ENCODE measurements at places on chromosomes 5 and 9. TPM values are rescaled to one million over a fixed set of nuclear protein-coding genes. Genes with fewer than 3 reads are reported as not detected.
A peak's percentile ranks its signal among the peaks of the same experiment; 100 is the strongest.

DNA sequence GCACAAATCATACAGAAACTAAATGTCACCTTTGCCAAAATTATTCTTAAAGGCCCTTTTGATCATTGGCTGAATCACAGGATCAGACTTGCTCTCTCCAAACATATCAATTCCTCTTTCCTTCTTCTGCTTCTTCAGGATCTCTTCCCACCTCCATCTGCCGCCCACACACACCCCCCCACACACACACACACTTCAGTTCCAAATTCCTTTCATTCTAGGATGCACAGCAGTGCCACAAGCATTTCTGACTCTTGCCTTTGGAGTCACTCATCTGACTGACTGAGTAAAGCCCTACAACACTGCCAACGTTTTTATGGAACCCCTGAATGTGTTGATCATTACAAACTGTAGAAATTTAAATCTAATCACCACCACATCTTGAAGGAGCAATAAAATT lies 22.9 kb downstream of the DNAH5 start:
- H3K27ac ChIP-seq, result no peak overlapping the region
- no peak overlapping the region for H3K4me3 ChIP-seq
- no peaks in the 10 kb centered on the region for H3K27me3 ChIP-seq
- no peak for DNase-seq
- H3K36me3 ChIP-seq, result no peaks in the 10 kb centered on the region

DNA sequence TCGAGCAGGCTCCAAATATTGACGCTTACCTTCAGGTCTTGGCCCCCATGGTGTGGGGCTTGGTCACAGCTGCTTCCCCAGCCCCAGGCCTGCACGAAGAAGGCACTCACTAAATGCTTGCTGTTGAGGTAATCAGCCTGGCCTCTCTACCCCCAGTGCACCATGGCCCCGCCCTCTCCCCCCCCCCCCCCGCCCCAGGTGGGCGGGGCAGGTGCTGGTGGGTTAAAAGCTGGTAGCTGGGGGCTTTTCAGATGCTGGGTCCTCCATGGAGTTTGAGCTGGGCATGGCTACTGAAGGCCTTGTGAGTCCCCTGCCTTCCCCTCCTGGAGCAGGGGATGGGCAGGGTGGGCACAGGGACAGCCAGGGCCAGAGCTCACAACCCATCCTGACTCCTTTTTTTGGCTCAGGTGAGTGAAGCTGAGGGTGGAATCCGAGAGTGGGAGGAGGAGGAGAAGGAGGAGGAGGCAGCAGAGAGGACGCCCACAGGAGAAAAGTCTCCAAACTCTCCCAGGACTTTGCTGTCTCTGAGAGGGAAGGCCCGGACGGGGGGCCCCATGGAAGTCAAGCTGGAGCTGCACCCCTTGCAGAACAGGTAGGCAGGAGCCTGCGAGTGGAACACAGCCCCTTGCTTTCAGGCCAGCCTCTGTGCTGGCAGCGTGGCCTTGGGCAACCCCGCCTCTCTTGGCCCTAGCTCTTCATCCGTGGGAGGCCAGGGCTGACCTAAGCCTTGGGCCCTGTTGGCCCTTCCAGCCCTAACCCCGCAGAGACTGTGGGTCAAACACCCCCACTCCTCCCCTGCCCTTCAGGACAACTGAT lies 4.4 kb upstream of the TSPAN17 start:
- H3K4me1 ChIP-seq, result no peaks in the 10 kb centered on the region
- no peak overlapping the region for H3K27ac ChIP-seq
- H3K4me3 ChIP-seq, result no peak overlapping the region
- H3K27me3 ChIP-seq, result no peaks in the 10 kb centered on the region

GRCh38 chr5:88829054-88829453 lies 53.9 kb downstream of the MEF2C start:
- H3K4me3 ChIP-seq, result no peak overlapping the region
- H3K27ac ChIP-seq, result no peak overlapping the region
- DNase-seq, result no peak

DNA sequence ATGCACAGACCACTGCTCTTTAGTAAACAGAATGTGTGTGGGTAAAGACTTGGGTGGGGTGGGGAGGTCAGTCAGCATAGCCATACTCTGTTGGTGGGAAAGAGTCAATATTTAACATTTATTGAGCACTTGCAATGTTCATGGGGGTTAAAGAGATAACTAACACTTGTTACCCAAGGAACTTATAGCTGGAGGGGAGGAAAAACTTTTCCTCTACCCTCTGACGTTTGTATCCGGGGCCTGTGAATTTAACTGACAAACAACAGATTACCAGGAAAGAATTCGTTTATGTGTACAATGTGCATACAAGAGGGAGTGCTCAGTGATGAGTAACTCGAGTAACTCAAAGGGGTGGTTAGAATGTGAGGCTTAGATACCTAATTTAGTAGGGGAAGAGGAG lies 6.8 kb upstream of the CLINT1 start:
- no peaks in the 10 kb centered on the region for H3K36me3 ChIP-seq
- H3K27me3 ChIP-seq, result no peaks in the 10 kb centered on the region
- H3K4me1 ChIP-seq, result no peaks in the 10 kb centered on the region

LIX1 gene
- 0.11 TPM for total RNA-seq

DNA sequence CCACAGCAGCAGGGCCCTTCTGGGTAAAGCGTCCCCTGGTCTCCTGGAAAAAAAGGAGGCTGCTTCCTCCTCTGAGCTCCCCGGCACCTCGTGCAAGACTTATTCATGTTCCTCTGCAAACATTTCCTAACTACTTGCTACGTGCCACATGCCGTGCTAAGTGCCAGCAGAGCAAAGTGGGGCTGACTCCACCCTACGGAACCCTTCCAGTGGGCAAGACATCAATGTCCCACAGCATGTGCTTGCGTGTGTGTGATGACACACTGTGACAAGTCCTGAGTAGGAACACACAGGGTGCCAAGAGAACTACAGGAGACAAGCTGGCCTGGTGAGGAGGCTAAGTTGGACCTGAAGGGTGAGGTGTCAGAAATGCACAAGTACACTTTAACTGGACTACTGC lies 57.4 kb downstream of the SEMA4D start:
- no peak for DNase-seq
- H3K27me3 ChIP-seq, result no peaks in the 10 kb centered on the region
- H3K4me1 ChIP-seq, result no peaks in the 10 kb centered on the region
- no peaks in the 10 kb centered on the region for H3K36me3 ChIP-seq

DNA sequence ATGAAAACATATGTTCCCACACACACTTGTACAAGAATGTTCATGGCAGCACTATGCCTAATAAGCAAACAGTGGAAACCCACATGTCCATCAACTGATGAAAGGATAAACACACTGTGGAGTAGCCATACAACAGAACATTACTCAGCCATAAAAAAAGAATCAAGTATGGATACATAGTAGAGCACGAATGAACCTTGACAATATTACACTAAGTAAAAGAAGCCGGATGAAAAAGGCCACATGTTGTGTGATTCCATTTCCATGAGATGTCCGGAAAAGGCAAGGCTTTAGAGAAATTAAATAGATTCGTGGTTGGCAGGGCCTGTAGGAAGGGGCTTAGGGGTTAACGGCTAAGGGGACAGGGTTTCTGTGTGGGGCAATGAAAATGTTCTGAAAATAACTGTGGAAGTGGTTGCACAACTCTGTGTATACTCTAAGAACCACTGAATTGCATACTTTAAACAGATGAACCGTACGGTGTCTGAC lies 51.4 kb downstream of the COL23A1 start:
- H3K4me3 ChIP-seq, result no peak overlapping the region
- H3K27me3 ChIP-seq, result no peaks in the 10 kb centered on the region
- DNase-seq, result no peak
- H3K27ac ChIP-seq, result no peak overlapping the region
- peaks cover 3% of the 10 kb centered on the region for H3K4me1 ChIP-seq
- H3K36me3 ChIP-seq, result no peaks in the 10 kb centered on the region

- H3K36me3 ChIP-seq, result no peaks in the 10 kb centered on the region
- no peak overlapping the region for H3K4me3 ChIP-seq
- H3K27me3 ChIP-seq, result no peaks in the 10 kb centered on the region
- no peaks in the 10 kb centered on the region for H3K4me1 ChIP-seq
- no peak overlapping the region for H3K27ac ChIP-seq
Observed at GRCh38 chr5:74490814-74491213, 149.7 kb downstream of the ENC1 start.

DNA sequence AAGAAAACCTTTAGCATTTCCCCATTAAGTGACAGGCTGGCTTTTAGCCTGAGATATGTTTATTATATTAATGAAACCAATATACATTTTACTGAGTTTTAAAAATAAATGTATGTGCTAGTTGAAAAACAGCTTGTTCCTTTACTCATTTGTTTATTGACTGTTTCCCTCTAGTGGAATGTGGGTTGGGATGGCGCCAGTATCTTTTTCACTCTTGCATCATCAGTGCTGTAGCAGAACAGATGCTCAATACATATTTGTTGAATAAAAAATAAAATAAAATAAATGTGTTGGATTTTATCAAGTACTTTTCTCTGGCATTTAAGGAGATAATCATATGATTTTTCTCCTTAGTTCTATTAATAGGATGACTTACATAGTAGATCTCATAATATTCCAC lies 43.0 kb downstream of the FSTL4 start:
- no peak overlapping the region for H3K4me3 ChIP-seq
- H3K4me1 ChIP-seq, result no peaks in the 10 kb centered on the region
- no peaks in the 10 kb centered on the region for H3K27me3 ChIP-seq
- H3K27ac ChIP-seq, result no peak overlapping the region

DNA sequence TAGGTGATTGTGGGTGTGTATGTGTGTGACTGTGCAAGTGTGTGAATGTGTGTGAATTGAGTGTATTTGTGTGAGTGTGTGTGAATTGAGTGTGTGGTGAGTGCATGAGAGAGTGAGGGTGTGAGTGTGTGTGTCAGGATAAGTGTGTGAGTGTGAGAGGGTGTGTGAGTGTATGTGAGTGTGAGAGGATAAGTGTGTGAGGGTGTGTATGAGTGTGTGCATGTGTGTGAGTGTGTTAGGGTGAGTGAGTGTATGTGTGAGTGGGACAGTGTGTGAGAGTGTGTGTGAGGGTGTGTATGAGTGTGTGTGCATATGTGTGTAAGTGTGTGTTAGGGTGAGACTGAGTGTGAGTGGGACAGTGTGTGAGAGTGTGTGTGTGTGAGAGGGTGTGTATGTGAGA lies 21.7 kb downstream of the GPRIN1 start:
- DNase-seq, result no peak
- no peak overlapping the region for H3K27ac ChIP-seq
- no peaks in the 10 kb centered on the region for H3K27me3 ChIP-seq
- no peaks in the 10 kb centered on the region for H3K36me3 ChIP-seq
- no peaks in the 10 kb centered on the region for H3K4me1 ChIP-seq
- H3K4me3 ChIP-seq, result no peak overlapping the region

FAM120A gene
- total RNA-seq, result 46.1 TPM

FBXL17 gene
- total RNA-seq, result 9.4 TPM

- H3K4me1 ChIP-seq, result no peaks in the 10 kb centered on the region
- H3K27ac ChIP-seq, result no peak overlapping the region
- DNase-seq, result no peak
- no peak overlapping the region for H3K4me3 ChIP-seq
- no peaks in the 10 kb centered on the region for H3K36me3 ChIP-seq
Observed at GRCh38 chr9:89439571-89439970, 58.3 kb downstream of the SEMA4D start.

DNA sequence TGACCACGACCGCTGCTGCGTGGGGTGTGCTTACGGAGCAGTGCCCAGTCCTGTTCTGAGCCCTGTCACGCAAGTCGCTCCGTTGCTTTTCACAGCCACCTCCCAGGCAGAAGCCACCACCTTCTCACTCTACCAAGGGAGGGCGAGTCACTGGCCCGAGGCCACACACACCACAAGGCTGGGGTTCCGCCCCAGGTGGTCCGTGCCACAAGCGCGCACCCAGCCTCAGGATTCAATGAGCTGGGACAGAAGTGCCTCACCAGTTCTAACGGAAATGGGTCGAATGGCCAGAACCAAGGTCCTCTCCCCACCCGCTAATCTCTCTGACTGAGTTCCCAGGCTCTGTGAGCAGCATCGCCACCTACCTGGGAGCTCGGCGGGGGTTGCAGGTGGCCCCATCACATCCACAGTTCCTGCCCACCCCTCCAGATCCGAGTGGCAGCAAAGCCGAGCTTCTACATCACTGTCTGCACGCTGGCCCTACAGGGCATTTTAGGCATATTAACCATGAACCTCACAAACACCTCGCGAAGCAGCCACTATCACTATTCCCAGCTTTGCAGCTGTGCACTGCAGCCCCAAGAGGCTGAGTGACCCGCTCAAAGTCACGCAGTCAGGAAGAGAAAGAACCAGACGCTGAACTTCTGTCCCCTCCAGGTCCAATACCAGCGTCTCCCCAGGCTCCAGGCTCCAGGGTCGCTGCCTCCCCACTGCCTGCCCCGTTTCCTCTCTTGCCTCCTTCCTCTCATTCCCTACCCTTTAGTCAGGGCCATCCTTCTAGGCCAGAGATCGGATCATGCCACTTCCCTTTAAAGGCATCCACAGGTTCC lies 92.1 kb upstream of the PHYKPL start:
- H3K27ac ChIP-seq, result no peak overlapping the region
- no peaks in the 10 kb centered on the region for H3K27me3 ChIP-seq
- DNase-seq, result peak; percentile 46
- H3K4me3 ChIP-seq, result no peak overlapping the region
- H3K4me1 ChIP-seq, result no peaks in the 10 kb centered on the region

DNA sequence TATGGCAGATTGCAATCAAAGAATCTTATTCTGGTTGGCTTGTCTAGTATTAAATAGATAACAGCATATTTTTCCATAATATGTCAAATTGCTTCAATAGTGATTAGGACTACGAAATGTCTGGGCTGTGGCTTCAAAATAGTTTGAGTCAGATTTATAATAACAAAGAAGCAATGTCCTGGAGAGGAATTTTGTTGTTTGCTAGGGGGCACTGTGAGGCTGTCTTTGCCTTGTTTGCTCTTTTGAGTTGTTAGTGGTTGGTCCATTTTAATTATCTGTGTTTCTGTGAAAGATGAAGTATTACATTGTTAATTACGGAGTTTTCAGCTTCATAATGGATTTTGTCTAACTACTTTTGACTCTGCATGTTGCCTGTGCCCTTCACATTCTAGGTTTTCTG lies 713.6 kb downstream of the TLE4 start:
- H3K4me1 ChIP-seq, result no peaks in the 10 kb centered on the region
- peak; percentile 62 for DNase-seq
- H3K27me3 ChIP-seq, result no peaks in the 10 kb centered on the region
- no peaks in the 10 kb centered on the region for H3K36me3 ChIP-seq
- no peak overlapping the region for H3K4me3 ChIP-seq

SOHLH1 gene
- total RNA-seq, result not detected

DNA sequence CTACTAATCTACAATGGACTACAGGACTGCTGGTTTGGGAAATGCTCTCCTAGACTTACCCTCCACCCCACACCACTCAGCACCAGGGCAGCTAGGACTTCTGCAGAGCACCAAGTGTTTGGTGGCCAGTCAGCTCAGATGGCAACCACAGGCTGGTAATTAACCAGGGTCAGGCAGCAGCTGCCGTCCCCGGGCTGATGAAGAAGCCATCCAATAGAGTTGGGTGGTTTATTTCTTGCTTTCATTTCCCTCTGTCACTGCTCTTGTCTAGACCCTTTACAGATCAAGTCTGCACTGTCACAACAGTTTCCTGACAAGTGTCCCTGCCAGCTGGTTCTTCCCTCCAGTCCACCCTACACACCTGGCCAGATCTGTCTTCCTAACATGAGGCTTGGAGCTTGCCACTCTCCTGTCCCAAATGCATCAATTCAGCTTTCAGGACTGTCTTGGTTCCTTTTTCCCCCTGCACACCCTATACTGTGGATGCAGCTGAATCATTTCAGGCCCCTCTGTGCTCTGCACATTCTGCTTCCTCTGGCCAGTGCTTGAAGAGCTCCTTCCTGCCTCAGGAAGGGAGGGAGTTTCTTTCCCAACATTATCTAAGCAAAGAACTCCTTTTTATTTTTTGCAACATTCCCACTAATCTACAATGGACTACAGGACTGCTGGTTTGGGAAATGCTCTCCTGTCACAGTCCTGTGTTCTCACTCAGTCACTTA lies 30.2 kb upstream of the HSPA9 start:
- H3K36me3 ChIP-seq, result no peaks in the 10 kb centered on the region
- H3K27me3 ChIP-seq, result no peaks in the 10 kb centered on the region
- no peak for DNase-seq
- H3K4me3 ChIP-seq, result no peak overlapping the region
- H3K27ac ChIP-seq, result peak overlapping the region; percentile 58
